ENCODE measurements at places on chromosomes 12 and 14. TPM values are rescaled to one million over a fixed set of nuclear protein-coding genes. Genes with fewer than 3 reads are reported as not detected.

DNA sequence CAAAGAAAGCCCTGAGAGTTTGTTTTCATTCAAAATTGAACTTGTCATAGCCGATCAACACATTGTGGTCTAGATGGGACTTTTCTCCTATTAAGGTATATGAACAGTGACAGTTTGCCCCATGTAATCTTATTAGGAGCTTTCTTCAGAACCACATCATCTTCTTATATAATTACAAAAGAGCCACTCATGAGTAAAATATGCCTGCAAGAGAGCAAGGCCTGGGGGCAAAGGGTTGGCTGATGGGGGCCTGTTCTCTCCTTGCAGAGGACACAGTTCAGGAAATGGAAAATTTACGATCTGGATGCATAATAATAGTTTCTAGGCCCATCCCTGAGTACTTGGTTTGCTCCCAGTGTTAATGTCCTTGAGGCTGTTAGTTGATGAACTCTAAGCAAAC lies 87.8 kb downstream of the FLRT2 start:
- DNase-seq, result no peak

GRCh38 chr12:120640861-120641833 lies 721 bp downstream of the CABP1 start:
- DNase-seq, result peak; percentile 81

- peak; percentile 86 for DNase-seq
Observed at GRCh38 chr14:75132382-75133086, 5.7 kb upstream of the NEK9 start.

DNA sequence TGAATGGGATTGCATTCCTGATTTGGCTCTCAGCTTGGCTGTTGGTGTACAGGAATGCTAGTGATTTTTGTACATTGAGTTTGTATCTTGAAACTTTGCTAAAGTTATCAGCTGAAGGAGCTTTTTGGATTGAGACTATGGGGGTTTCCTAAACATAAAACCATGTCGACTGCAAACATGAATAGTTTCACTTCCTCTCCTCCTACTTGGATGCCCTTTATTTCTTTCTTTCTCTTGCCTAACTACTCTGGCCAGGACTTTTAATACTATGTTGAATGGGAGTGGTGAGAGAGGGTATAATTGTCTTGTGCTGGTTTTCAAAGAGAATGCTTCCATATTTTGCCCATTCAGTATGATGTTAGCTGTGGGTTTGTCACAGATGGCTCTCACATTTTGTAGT lies 141.5 kb downstream of the CEP83 start:
- no peak for DNase-seq

- no peak for DNase-seq
Observed at GRCh38 chr14:55274146-55274545, 2.9 kb downstream of the FBXO34 start.

DNA sequence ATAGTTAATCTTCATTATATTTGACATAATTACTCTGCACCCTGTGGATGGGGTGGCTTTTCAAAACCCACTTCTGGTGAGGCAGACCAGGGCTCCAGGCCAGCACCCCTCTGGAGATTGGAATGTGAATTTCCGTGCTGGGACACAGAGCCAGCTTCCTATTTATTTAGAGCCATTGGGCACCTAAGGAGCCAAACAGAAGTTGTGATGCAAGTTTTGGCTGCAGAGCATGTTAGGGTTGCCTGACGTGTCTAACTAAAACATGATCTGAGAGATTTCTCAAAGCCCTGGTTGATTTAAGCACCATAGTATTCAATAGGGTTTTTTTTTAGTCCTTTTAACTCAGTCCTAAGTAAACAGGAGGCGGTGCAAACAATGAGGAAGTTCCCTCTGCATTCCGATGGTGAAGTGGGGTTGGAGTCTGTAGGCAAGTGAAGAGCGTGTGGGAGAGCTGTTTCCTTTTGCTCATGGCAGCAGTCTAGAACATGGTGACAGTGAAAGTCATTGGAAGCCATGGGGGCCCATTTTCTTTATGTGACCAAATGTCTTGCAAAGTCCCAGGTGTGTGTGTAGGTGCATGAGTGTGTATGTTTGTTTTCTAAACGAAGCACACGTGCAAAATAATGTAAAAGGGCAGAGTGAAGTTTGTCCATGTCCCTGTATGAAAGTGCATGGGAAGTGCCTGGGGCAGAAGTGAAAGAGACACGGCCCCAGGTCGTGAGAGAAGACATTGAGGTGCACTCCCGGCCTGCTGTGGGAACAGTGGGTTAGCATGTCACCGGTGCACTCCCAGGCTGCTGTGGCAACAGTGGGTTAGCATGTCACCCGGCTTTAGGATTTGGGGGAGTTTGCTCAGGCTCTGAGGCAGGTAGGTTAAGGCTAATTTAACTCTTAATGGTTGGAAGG lies 117.7 kb downstream of the PRKCH start:
- peak; percentile 51 for DNase-seq

DNA sequence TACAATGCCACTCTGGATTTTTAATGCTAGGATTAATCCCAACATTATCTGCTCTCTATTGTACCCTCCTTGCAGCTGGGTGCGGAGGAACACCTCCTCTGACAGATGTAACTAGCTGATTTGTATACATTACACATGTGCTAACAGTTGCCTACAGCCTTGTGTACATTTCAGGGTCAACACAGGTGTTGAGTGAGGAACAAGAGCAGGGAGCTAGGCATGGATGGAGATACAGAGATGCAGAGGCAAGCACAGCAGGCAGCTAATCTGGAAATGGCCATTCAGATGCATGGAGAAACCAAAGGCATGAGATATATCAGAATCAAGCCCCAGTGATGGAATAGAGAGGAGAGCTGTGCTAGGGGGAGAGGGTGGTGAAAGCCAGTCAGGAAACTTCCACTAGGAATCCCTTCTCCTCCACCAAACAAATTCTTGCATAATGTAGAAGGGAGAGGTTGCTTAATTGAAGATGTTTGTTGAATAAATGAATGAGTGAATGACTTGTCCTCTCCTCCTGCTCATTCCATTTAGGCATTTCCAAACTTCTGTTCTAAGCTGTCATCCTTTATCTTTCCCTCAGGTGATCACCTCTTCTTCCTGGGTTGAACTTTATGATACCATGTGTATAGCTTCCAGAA lies 313.2 kb downstream of the ATP23 start:
- no peak for DNase-seq

DNA sequence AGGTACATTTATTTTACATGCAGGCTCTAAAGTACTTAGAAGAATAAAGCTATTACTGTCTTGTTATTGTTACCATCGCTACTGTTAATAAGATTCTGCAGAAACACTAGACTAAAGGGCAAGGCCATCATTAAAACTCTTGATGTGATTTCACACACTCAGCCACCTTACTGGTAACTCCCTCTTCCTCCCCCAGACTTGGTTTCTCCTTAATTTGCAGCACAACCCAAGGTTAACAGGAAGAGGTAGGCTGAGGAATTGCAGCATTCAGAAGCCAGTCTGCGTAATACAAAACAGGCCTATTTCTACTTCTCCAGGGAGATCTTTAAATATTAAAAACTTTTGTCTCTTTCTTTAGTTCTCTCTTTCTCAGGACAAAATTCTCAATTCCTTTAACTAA lies 210.3 kb downstream of the BTG1 start:
- DNase-seq, result no peak

DNA sequence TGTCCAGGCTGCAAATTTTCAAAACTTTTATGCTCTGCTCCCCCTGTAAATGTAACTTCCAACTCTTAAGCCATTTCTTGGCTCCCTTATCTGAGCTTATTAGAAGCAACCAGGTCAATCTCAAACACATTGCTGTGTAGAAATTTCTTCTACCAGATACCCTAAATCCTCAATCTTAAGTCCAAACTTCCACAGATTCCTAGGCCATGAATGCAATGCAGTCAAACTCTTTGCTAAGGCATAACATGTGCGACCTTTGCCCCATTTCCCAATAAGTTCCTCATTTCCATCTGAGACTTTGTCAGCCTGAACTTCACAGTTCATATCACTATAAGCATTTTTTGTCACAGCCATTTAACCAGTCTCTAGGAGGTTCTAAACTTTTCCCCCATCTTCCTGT lies 64.5 kb downstream of the TMTC3 start:
- peak; percentile 32 for DNase-seq

GRCh38 chr12:102533483-102534215 lies 53.3 kb upstream of the IGF1 start:
- no peak for DNase-seq

DNA sequence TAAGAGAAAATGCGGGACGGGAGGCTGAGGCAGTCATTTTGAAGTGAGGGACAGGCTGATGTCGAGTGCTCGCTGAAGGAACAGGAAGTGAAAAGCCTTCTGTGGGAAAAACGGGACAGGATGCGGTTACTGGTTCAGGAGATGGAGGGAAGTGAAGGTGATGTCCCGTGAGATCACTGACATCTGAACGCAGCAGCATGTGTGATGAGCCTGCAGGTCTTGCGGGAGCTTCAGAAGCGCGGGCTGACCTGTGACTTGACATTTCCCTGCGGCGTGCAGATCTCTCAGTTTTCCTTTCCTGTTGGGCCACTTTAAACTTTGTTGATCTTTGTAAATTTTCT lies 77.8 kb downstream of the DDX51 start:
- DNase-seq, result no peak

DNA sequence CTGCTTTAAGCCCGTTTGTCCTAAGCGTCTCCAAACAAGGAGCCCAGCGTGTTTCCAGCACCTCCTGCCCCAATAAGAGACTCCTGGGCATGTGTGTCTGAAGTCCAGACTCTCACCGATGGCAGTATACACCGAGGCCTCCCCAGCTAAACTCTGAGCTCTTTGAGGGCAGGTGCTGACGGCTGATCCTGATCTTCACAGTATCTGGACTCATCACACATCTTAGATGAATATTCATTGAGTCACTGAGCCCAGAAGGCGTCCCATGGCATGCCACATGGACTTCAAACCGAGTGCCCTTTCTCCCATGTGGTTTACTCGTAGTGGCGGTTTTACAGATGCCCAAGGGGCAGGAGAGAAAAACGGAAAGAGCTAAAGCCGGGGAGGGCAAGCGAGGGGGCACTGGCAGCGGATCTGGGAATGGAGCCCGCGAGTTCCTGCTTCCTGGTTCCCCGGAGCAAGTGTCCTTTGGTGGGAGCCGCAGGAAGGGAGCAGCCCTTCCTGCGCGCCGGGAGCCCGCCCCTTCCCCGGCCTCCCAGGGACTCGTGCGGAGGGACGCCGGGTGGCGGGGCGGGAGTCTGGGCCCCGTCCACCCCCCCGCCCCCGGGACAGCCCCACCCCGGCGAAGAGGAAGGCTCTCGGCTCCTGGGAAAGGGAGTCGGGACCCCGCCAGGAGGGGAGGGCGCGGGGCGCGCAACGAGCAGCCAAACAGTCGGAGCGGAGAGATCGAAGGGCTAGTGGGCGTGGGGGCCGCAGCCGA lies 585 bp upstream of the TEAD4 start:
- peak; percentile 73 for DNase-seq

DNA sequence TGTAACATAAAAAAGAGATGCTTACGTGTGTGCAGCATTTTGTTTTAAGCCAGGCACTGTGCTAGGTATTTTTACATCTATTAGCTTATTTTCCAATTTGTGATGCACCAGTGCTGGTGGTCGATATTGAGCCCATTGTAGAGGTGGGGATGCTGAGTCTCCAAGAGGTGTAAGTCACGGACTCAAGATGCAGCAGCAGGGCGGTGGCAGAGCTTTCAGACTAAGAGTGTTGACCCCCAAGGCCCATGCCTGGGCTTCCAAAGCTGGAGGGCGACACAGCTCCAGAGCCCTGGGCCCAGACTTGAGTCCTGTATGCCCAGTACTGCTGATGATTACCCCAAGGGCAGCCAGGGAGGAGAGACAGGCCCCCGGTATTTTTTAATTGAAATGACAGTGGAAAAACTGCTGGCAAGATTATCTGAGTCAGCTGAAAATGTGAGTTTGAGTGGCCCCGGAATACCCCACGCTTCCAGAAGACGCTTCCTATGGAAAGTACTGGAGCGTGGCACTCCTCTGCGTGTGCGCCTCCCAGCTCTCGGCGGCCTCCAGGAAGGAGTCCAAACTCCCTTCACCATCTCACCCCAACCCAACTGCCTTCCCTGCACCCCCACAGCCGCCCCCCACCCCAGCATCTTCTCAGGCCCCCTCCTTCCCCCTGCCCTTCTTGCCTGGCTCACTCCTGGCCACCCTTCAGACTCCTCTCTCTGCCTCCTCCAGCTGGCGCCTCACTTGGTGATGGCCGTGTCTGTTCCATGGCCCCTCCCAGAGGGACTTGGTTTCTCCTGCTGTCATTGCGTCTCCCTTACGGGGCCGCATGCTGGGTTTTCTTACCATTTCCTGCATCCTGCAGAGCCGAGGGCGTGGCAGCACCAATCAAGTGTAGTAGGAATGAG lies 40.7 kb downstream of the ELK3 start:
- DNase-seq, result no peak

GRCh38 chr12:107138990-107139389 lies 45.6 kb upstream of the CRY1 start:
- no peak for DNase-seq

GRCh38 chr14:92563359-92563758 lies 49.8 kb downstream of the RIN3 start:
- DNase-seq, result no peak

DNA sequence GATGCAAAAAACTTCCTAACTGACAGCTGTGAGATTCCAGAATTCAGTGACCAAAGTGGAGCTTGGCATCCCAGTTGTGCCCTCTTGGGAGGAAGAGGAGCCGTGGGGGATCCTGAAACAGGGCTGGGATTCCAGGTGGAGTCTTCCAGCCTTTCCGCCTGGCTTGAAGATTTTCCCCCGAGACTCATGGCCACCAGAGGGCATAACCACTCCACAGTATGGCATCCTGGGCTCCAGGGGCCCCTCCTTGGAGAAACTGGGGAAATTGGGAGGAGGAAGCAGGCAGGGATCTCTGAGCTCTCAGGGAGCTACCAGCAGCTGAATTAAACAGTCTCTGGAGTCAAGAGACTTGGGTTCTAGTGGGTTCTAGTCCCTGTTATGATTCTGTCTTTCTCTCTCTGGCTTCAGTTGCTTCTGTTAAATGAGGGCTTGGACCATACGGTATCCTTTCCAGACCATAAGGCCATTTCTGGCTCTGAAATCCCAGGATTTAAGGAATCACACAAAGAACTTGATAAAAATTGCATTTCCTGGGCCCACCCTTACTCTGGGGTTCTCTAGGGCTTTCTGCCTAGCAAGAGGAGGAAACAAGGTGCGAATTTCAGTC lies 2.6 kb upstream of the TAMALIN start:
- peak; percentile 68 for DNase-seq

DNA sequence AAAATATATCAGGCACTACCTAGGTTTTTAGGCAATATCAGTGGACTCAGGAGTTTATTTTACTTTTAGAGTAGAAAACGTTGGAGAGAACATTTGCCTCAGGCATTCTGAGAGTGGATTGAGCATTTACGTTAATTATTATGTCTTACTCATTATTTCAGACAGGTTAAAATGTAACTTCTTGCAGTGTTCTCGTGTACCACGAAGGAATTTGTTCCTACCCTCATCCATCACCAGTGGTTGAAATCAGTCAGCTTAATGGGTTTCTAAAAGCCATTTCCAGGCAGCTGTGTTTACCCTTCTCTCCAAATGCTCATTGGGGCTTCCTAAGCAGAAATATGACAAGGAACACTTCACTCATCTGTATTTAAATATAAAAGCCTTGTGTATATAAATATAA lies 9.1 kb upstream of the LDHB start:
- no peak for DNase-seq

- DNase-seq, result no peak
Observed at GRCh38 chr12:128745772-128746689, 77.7 kb downstream of the SLC15A4 start.

DNAI7 gene
- not detected for polyA plus RNA-seq

TMEM132D gene
- 2.0 TPM for polyA plus RNA-seq

TMEM229B gene
- 25.6 TPM for polyA plus RNA-seq

AMIGO2 gene
- polyA plus RNA-seq, result 57.3 TPM

FOXN3 gene
- polyA plus RNA-seq, result 36.7 TPM

BATF gene
- 3.1 TPM for polyA plus RNA-seq

BICDL1 gene
- 26.6 TPM for polyA plus RNA-seq

RPS6KA5 gene
- polyA plus RNA-seq, result 4.8 TPM

RAN gene
- 660 TPM for polyA plus RNA-seq

ANKRD33 gene
- 0.12 TPM for polyA plus RNA-seq

PAWR gene
- polyA plus RNA-seq, result 70.9 TPM

C12orf50 gene
- polyA plus RNA-seq, result not detected

Measured in hepatocyte (in vitro differentiated cells).